A172 (cell line): ENCODE measurements at places on chromosomes 12 and 14. TPM values are rescaled to one million over a fixed set of nuclear protein-coding genes. Genes with fewer than 3 reads are reported as not detected.

TC2N gene
- total RNA-seq, result not detected in 2 replicates

- no peak for DNase-seq
These were observed 8.4 kb downstream of the AMDHD1 start for GRCh38 chr12:95951515-95951914.

CD9 gene
- total RNA-seq, result 107 and 128 TPM in 2 replicates

RPL10L gene
- total RNA-seq, result not detected in 2 replicates

GRCh38 chr12:28879379-28879778, 269.7 kb upstream of the FAR2 start:
- DNase-seq, result no peak

TMEM30B gene
- total RNA-seq, result not detected in 2 replicates

GRCh38 chr14:101470266-101470665, 91.0 kb upstream of the DIO3 start:
- DNase-seq, result no peak
